Astrocyte of the cerebellum (primary cell): ENCODE measurements at places on chromosomes 13 and 19.
A peak's percentile ranks its signal among the peaks of the same experiment; 100 is the strongest.

DNA sequence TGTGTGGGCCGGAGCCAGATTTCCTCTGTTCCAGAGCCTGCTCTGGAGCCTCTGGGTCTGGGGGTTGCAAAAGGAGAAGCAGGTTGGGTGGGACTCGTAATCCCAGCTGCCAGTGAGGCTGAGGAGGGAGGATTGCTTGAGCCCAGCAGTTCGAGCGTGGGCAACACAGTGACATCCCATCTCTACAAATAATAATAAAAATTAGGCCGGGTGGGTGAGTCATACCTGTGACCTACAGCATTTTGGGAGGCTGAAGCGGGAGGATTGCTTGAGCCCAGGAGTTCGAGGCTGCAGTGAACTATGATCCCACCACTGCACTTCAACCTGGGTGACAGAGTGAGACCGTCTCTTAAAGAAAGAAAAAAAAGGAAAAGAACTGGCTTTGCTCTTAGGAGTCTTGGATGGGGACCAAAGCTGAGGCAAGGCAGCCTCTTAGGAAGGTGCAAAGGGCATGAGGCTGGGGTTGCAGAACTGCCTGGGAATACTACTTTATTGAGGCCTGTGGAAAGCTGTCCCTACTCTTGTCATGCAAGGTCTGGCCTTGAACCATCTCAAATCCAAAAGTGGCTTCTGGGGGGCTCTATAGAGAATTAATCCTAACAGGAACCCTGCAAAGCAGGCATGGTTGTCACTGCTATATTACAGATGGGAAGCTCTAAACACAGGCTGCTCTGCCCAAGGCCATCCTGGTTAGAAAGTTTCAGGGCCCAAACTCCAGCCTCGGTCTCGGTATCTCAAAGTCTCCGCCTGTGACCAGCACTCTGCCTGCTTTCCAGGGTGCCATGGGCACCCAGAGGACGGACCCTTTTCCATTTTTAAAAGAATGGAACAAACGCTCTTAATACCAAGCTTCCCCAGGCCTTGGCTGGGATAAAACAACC is 880 bp upstream of the C19orf12 start:
- DNase-seq = no peak

DNA sequence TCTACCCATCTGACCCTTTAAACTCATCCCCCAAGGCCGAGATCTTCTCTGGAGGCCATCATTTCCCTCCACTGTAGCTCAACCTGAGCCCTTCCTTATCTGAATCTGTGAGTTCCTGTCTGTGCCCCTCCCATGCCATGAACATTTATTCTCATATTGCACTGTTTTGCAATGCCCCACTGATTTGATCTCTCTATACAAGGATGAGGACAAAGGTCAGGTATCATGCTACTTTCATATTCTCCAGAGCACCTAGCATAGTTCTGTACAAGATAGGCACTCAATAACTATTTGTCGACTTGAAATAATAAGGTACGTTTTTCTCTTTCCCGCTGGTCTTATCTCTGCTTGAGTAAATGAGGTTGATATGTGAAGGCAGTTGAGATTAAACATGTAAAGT is 135.5 kb downstream of the KLF5 start:
- no peak for DNase-seq

- DNase-seq = peak; percentile 93
Observed at GRCh38 chr13:47673009-47673850, 327.8 kb downstream of the SUCLA2 start.

- no peak for DNase-seq
Observed at GRCh38 chr13:80753866-80754265, 412.9 kb upstream of the SPRY2 start.

DNA sequence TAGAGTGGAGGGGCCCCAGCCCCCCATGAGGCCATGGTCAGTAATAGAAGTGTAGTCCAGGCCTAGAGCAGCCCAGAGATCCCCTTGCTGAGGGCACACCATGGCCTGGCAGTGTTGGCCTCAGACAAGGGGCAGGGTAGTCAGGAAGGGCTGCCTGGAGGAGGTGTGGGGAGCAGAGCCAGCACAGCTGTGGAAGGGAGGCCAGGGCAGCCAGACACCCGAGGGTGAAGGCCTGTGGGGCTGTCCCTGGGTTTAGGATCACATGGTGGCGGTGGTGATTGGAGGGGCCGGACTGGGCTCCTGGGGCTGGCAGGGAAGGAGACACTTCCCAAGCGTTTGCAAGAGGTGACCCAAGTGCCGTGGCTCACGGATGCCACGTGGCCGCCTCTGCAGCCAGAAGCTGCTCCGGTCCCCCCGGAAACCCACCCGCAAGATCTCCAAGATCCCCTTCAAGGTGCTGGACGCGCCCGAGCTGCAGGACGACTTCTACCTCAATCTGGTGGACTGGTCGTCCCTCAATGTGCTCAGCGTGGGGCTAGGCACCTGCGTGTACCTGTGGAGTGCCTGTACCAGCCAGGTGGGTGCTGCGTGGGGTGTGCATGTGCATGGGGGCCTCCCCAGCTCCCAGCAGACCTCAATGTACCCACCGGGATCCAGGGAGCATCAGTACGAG is 11.6 kb upstream of the TEKTIP1 start:
- DNase-seq = no peak

GRCh38 chr13:113009743-113010509 is 40.9 kb downstream of the MCF2L start:
- no peak for DNase-seq
